ENCODE measurements at places on chromosomes 1 and 21.
A peak's percentile ranks its signal among the peaks of the same experiment; 100 is the strongest.

DNA sequence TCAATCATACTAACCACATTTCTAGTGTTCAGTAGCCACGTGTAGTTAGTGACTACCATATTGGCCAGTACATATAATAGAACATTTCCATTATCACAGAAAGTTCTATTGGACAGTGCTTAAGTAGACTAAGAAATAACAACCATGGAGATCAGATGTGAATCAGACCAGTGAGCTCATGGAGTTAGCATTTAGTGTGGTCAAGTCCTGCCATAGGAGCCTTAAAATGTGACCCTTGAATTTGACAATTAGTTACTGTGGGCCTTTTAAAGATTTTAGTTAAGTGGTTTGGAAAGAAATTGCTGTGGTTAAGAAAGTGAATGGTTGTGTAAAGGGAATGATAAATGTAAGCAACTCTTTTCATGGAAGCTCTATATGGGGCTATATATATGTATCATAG lies 123.4 kb downstream of the POU2F1 start:
- DNase-seq: no peak

GRCh38 chr1:12621346-12622335 lies 3.6 kb upstream of the DHRS3 start:
- no peak for DNase-seq

GRCh38 chr1:219412772-219413171 lies 200.1 kb downstream of the ZC3H11B start:
- DNase-seq: no peak

DNA sequence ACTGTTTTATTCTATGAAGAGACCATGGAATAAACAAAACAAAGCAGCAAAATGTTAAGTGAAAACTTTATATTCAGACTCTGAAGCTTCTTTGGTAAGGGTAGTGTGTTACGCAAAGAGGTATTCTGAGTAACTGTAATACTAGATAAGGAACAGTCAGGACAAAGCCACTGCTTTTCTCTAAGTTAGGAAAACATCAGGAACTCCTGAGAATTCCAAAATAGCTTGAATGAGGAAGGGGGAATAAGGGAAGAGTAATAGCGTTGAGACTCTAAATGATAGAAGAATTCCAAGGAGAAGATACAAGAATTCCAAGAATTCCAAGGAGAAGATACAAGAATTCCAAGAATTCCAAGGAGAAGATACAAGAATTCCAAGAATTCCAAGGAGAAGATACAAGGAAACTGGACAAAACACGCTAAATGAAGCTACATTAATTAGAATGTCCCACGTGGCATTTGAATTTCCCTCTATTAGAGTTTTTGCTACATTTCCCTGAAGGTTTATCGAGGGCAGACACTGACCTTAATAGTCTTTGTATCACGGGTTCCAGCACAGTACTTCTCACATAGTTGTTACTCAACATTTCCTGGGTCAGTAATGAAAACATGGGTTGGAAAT lies 71.5 kb downstream of the SMYD3 start:
- DNase-seq: no peak

GRCh38 chr1:152374451-152374850 lies 14.6 kb upstream of the FLG2 start:
- DNase-seq: no peak

- DNase-seq: no peak
Observed at GRCh38 chr1:9118186-9118585, 10.7 kb downstream of the GPR157 start.

- no peak for DNase-seq
Observed at GRCh38 chr1:1080951-1081310, 6.8 kb upstream of the RNF223 start.

GRCh38 chr1:30756545-30757351 lies 826 bp downstream of the LAPTM5 start:
- DNase-seq: no peak

DNA sequence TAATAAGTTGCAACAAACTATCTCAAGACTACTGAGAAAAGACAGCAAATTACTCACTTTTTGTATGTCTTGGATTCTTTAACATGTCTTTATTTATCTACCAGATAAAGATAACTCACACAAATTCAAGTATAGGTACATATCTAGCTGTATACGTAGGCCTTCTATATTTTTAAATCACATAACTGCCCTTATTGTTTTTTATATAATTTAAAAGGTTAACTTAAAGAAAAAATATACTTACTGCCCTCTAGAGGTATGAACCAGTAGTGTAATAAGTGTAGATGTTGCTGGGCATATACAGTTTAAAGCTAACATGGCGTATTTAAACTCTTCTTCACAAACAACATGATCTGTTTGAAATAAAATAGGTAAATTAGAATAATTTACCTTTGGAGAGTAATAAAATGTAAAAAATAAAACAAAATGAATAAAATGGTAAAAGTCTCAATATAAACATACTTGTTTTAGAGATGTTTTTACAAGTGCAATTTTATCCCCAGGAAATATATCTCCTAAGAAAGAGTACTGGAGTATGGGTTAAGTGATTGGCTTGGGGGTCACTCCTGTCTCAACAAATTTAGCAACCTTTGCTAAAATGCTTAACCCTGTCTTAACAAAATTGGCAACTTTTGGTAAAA lies 235.2 kb downstream of the KCNT2 start:
- no peak for DNase-seq

DNA sequence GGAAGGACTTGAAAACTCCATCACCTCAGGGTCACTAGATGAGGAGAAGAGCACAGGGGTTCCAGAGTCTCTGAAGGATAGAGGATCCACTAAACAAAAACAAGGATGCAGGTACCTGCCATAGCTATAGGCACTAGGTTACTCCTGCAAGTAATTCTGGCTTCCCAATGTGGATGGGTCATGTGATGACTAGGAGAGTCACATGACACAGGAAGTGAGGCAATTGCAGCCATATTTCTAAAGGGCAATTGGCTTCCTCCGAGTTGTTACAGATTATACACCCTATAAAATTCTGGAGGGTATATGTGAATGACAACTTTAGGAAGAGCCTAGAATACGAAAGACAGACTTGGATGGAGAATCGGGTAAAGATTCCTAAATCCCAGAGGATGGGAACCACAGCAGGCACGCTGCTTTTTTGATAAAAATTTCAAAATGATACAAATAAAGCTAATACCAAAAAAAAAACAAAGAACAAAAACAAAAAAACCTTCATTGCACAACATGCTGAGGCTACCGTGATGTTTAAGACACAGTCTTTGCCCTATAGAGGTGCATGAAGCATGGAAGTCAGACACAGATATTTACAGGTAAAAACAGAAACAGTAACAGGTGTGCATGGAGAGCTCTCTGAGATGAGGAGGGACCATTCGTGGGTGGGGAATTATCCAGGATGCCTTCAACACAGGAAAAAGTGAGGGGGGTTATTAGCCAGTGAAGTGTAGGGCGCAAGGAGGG lies 10.5 kb downstream of the MTX1 start:
- no peak for DNase-seq

DNA sequence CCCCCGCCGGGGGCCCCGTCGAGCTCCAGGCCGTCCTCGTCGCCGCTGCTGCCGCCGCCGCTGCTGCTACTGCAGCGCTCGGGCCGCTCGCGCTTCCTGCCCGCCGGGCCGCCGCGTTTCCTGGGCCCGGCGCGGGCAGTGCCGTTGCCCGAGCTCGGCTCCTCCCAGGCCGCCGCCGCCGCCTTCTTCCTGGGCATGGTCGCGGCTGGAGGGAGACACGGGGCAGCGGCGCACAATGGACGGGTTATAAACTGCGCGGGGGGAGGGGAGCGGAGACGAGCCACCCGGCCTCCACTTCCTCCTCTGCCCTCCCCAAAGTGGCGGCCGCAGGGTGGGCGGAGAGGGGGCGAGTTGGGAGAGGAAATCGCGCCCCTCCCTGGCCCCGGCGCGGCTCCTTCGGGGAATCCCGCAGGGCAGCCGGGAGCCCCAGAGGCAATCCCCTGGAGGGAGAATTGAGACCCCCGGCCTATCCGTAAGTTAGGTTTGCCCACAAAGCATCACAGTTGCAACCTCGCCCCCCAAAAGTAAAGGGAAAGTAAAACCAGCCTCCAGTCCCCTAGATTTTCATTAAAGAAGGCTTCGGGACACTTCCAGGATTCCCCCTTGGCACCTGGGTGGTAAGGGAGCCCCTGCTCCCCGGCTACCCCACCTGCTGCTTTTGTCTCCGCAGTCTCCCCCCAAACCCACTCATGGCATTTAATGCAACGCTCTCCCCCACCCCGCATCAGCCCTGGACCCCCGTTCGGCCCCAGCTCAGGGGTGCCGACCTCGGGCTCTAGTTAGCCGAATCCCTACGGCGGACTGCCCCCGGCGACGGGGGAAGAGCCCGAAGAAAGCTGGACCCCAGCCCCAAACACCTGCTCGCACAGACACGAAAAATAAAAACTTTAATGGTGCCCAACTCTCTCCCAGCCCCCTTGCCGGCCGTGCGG lies 893 bp downstream of the RCC2 start:
- peak; percentile 59 for DNase-seq

DNA sequence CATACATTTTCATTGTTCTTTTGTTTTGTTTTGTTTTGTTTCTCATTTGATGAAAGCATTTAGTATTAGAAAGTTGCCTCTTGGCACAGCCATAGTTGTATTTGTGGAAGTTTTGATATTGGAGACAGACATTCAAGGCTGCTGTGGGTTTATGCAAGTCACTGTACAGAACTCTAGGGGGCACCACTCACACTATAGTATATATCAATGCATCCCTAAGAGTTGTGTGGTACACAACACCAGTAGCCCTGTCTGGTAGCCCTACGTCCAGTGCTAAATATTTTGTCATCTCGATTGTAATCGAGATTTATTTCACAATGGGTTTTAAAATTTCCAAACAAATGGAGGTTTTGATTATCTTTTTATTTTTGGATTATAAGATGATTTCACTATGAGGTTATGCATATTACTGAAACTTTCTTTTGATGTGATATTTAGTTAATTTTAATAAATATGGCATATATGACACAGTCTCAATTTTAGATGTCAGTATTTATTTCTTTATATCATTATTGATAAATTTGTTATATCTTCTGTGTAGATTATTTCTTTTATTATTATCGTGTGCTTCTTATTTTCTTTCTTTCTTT lies 112.2 kb downstream of the NR5A2 start:
- no peak for DNase-seq
